ENCODE measurements at places on chromosomes 2 and 18.

- DNase-seq: no peak
Measured at GRCh38 chr2:30464544-30465170, 17.6 kb downstream of the LCLAT1 start.

- no peak for DNase-seq
Measured at GRCh38 chr2:233655043-233655442, 16.7 kb upstream of the UGT1A9 start.

DNA sequence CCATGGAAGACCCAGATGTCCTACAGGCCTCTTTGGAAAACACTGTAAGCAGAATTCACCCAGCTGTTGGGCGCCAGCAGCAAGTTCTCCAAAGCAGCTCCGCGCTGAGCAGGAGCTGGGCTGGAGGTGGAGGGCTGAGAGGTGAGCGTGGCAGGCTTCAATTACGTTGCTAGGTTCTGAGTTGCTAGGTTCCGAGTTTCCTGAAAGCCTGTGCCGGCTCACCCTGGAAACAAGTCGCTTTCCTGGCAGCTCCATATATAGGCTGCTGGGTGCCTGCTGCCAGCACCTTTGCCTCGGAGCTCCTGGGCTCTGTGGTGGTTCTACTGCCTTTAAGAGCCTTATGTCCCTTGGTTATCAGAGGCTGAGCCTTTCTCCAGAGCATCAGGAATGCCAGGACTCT lies 14.4 kb upstream of the EGR4 start:
- no peak for DNase-seq

DNA sequence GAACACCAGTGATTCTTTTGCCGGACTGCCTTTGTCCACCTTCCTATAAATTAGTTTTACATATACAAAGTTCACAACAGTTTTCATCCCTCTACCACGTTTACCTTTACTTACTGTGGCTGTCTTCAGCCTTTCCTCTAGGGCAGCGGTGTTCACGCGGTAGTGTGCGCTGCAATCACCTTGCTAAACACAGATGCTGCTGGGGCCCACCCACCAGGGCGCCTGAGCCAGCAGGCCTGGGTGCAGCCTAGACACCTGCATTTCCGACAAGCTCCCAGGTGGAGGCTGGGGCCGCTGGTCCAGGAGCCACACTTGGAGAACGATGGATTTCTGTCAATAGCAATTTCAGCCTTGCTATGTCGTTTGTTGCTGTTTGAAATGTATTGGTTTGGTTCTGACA lies 83.1 kb downstream of the NDUFA10 start:
- no peak for DNase-seq

DNA sequence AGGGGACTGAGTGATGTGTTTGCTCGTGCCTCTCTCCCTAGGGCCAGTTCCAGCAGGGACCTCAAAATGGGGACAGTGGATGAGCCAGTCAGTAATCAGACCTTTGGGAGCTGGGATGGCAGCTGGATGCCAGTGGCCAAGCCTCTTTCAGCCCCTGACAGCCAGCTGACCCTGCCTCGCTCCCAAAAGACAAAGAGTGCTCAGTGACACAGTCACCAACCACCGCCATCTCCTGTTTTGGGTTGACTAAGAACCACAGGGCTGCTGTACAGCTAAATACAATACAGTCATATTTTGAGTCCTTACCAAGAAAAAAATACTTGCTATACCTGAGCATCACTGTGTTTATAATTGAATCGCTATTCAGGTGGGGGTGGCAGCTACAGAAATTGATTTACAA lies 75.7 kb downstream of the POU3F3 start:
- no peak for DNase-seq

DNA sequence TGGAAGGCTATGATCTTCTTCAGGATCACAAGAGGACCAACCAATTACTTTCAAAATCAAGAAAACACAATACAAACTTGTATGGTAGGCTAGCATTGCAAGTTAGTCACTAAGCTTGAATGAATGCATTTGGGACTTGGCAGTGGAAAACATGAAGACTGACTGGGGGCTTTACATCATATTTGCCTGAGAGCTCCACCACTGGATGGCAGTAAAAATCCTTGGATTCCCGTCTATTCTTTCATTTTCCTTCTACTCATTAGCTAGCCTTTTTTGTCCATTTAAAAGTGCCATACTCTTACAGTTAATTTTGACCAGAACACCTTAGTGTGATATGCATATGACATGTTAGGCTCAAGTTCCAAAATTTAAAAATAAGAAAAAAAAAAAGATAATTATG lies 63.5 kb upstream of the RASGRP3 start:
- peak; percentile 73 for DNase-seq

DNA sequence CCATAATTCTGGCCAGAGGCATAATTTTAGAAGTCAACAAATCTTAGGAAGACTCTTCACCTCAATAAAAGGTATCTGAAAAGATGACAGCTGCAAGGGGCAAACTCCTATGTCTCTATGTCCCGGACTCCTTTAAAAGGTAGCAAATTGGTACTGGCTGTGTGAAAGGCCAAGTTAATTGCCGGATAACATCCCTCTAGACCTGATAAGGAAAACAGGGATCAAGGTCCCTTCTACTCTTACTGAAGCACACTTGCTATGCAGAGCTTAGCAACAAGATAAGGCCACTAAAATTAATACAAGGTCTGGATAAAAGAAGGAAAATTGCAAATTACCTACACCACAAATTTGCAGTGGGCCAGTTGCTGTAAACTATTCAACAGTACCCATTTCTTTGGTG lies 141.0 kb upstream of the EPC2 start:
- DNase-seq: no peak

DNA sequence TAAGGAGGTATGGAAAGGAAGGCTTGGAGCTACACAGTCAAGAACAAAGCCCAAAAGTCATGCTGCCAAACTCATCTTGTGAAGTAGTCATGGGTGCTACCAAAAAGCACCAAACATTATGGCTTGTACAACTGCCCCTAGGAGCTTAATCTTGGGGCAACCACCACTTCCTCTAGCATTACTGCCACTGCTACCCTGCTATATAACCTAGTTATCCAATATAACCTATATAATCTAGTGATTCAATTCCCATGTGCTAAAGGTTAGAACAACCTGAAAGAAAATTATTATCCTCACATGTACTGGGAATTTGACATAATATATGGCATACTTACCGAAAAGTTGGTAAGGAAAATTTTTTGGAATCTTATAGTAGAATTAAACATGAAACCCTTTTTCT lies 102.6 kb upstream of the RBBP8 start:
- DNase-seq: no peak

GRCh38 chr2:234422981-234423431 lies 73.9 kb downstream of the ARL4C start:
- DNase-seq: no peak

- peak; percentile 90 for DNase-seq
Measured at GRCh38 chr2:234502285-234502918, 5.5 kb upstream of the ARL4C start.

GRCh38 chr2:33680644-33681363 lies 81.7 kb upstream of the FAM98A start:
- no peak for DNase-seq

DNA sequence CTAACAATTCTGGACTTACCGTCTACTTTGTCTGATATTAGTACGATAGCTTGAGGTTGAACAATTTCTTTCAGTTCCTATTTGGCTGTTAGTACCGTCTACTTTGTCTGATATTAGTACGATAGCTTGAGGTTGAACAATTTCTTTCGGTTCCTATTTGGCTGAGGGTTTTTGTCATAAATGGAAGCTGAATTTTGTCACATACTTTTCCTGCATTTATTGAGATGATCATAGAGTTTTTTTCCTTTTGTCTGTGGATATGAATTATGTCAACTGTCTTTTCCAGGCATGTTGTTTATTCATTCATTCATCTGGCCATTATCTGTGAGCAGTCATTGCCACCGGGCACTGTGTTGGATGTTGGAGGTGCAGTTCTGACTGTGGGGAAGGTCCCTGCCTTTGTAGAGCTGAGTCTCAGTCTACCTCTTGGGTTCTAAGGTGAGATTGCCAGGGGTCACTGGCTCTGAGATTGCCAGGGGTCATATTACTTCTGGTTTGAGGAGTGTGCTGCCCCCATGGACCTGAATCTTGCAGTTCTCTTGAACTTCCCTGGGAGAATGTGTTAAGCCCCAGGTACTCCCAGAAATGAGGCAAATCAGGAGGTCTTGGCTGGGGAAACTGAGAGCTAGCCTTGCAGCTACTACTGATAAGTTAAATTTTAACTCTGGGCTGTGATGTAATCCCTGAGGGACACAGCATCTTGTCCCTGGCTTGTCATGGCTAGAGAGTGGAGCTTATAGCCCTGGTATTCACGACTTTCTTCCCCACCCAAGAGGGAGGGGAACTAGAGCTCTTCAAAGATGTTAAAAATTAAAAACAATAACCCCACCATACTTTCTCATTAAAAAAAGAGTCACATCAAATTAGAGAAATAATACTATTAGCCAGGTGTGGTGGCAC lies 89.1 kb upstream of the MBOAT2 start:
- no peak for DNase-seq

GRCh38 chr18:56988022-56988421 lies 158.9 kb upstream of the BOD1L2 start:
- DNase-seq: no peak

- DNase-seq: no peak
Measured at GRCh38 chr2:121063471-121063870, 221.5 kb downstream of the TFCP2L1 start.

GRCh38 chr18:79423211-79424007 lies 27.7 kb downstream of the NFATC1 start:
- DNase-seq: no peak

- no peak for DNase-seq
Measured at GRCh38 chr2:156562124-156562523, 125.9 kb downstream of the GPD2 start.

DNA sequence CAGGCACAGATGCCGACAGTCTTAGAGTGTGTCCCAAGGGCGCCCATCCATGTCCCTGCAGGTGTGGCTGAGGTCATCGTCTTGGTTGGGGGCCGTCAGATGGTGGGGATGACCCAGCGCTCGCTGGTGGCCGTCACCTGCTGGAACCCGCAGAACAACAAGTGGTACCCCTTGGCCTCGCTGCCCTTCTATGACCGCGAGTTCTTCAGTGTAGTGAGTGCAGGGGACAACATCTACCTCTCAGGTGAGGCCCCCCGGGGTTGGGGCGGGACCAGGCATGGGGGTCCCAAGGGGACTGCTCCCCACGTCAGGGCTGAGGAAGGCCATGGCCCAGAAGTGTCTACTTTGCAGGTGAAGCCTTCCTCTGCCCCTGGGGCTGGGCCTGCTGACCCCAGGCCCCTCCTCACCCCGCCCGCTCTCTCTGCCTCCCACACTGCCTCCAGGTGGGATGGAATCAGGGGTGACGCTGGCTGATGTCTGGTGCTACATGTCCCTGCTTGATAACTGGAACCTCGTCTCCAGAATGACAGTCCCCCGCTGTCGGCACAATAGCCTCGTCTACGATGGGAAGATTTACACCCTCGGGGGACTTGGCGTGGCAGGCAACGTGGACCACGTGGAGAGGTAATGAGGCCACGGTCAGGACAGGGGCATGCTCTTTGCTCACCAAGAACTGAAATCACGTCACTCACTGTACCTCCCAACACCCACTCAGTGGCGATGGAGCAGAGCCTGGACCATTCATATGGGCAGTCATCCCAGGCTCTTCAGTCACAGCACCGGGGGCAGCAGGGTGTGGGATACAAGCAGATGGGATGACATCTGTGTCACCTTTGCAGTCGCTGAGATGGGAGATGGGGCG lies 230.8 kb downstream of the ATAD2B start:
- DNase-seq: no peak

DNA sequence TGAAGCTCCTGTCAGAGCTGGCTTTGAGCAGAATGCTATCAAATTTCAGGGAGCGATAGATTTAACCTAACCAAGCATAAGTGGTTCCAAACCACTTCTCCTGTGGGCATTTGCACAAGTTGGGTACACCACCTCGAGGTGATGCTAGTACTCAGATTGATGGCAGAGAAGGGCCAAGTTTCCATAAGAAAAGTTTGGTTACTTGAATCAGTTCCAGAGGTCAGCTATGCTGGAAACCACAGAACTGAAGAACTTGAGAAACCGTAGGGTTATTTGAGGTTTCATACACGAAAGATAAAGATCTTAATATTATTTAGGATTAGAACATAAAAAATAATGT lies 238.2 kb upstream of the SOX11 start:
- DNase-seq: no peak

DNA sequence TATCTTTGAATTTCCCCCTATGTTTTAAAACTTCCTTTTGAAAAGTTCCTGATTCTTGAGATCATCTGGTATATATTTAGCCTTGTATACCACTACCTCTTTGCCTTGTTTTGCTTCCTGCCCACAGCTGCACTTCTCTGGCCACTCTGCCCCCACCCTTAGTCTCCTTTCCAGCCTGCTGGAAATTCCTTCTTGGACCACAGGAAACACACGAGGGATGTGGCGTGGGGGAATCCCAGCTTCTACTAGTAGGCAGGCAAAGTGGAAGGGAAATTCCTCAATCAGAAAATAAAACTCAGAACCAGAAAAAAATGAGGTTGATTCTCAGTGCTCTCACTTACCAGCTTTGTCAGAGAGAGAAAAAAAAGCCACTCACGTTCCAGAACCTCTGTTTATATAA lies 13.4 kb downstream of the IL18RAP start:
- DNase-seq: no peak

- peak; percentile 93 for DNase-seq
Measured at GRCh38 chr2:168455645-168456520, at the start of gene CERS6. TSS of gene CERS6 (plus strand) at chr2:168456272. CDS start at chr2:168456449, 177 bp downstream.

GRCh38 chr2:47086054-47086471 lies 69.0 kb downstream of the STPG4 start:
- no peak for DNase-seq

- no peak for DNase-seq
Measured at GRCh38 chr2:137231628-137232027, 466.3 kb downstream of the THSD7B start.

- DNase-seq: peak; percentile 47
Measured at GRCh38 chr2:159557437-159558034, 58.8 kb downstream of the BAZ2B start.

DNA sequence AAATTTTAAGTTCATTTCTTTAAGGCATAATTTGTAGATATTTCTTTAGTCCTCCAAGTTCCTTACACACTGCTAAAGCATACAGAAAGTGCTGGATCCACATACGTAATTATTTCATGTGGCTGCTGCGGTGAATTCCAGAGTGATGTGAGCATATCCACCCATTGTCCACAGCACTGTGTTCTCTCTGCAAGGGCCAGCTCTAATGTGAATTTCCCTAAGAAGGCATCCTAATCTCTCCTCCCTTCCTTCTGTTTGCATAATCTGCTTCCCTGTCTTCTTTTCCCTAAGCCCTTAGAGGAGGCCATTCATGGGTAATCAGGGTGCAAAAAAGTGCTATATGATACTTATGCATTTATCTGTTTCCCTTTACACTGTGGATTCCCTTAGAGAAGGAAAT lies 57.2 kb downstream of the COBLL1 start:
- DNase-seq: no peak

DNA sequence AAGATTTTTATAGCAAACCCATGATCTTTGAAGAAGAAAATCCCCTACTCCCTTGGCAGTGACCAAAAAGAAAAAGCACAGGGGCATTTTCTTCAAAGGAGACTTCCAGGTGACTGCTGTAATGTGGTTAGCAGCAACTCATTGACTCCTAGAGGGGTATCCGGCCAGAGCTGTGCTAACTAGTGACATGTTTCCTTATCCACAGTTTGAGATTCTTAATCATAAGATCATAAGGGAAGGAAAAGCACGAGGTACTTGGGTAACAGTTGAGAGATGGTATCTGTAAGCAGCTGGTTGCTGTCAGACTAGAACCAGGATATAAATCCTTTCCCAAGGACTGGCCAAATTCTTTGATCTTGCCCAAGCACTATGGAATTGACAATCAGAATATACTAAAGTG lies 124.7 kb downstream of the MREG start:
- no peak for DNase-seq

- no peak for DNase-seq
Measured at GRCh38 chr2:240372101-240372500, 63.4 kb upstream of the GPC1 start.

GRCh38 chr2:229071292-229071976 lies 199.7 kb downstream of the PID1 start:
- no peak for DNase-seq

Data from PC-3 (cell line).